ENCODE measurements at places on chromosomes 11 and 22.

- DNase-seq = no peak
Measured at GRCh38 chr22:44357966-44358465, 45.3 kb upstream of the SHISAL1 start.

DNA sequence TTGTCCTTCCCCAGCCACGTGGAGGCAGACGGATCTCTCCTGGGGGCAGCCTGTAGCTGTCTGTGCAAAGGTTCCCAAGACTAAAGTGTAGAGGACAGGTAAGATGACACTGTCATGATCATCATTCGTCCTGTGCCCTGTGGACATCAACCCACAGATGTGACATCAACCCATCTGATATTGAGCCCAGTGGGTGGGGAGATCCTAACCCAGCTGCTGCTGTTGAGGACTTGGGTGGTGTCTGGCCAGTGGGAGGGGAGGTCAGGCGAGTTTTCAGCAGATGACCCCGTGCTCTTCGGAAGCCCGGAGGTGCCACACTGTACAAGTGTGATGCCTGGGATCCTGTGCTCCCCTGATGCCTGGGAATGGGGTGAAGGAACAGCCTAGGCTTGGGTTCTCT, 1.2 kb upstream of the GAL start:
- DNase-seq = no peak

- no peak for DNase-seq
Measured at GRCh38 chr11:66365166-66365565, 6.4 kb downstream of the SLC29A2 start.

DNA sequence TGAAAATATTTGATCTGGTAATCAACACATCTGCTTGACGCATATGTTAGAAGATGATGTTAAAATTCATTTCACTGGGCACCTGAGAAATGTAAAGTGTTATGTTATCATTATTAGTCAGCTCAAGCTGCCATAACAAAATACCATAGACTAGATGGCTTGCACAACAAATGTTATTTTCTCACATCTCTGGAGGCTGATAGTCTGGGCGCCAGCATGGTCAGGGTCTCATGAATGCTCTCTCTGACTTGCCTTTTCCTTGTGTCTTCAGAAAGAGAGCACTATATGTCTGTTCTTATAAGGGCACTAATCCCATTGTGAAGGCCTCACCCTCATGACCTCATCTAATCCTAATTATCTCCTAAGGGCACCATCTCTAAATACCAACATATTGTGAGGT, 435.3 kb downstream of the NELL1 start:
- DNase-seq = no peak

GRCh38 chr22:41857155-41857859, 24.4 kb downstream of the SREBF2 start:
- DNase-seq = no peak

- no peak for DNase-seq
Measured at GRCh38 chr22:22618923-22619322, 25.5 kb upstream of the GGTLC2 start.

DNA sequence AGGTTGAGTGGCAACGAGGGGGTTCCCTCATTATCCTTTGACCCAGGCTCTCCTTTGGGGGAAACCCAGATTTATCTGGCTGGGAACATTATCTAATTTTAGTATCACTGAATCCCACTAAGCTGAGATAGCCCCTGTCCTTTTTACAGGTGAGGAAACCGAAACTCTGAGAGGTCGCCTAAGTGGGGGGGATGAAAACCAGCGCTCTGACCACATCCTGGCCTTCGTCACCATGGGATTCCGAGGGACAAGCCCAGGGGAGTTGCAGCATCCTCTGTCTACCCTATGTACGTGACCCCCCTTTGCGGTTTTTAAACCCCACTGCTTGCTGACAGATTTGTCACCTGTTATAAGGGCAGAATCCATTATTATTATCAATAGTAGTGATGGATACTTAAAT, 61.0 kb downstream of the ISX start:
- no peak for DNase-seq

DNA sequence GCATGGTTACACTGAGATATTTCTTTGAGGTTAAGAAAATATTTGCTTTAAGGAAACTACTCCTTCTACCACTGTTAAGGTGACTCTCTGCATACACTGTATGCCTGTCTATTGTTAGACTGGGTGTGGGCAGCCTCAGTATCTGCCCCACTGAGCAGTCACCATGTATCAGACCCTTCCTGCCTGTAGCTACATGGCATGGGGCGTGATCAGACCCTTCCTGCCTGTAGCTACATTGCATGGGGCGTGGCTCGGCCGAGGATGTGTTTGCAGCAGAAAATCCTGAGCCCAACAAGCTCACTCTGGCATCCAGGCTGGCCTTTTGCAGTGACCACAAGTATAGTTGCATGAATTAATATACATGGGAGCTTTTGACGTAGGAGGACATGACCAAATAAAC, 669.4 kb downstream of the OPCML start:
- no peak for DNase-seq

DNA sequence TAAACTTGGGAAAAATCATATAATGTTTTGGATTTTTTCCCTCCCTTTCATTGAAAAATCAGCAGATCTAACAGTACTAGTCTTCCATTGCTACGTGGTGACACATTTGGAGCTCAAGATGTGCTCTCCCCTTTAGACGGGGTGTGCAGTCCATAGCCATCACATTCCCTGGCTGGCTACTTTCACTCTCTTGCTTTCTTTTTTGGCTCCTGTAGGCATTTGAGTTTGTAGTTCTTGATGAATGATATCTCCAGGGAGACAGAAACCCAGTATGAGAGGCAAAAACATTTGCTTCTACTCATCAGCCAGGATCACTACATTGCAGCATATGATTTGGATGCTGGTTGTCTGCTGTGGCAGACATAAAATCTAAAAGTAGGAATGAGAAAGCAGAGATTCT, 12.1 kb downstream of the CCDC81 start:
- no peak for DNase-seq

GRCh38 chr22:20758688-20759087, 15.2 kb upstream of the SERPIND1 start:
- no peak for DNase-seq

DNA sequence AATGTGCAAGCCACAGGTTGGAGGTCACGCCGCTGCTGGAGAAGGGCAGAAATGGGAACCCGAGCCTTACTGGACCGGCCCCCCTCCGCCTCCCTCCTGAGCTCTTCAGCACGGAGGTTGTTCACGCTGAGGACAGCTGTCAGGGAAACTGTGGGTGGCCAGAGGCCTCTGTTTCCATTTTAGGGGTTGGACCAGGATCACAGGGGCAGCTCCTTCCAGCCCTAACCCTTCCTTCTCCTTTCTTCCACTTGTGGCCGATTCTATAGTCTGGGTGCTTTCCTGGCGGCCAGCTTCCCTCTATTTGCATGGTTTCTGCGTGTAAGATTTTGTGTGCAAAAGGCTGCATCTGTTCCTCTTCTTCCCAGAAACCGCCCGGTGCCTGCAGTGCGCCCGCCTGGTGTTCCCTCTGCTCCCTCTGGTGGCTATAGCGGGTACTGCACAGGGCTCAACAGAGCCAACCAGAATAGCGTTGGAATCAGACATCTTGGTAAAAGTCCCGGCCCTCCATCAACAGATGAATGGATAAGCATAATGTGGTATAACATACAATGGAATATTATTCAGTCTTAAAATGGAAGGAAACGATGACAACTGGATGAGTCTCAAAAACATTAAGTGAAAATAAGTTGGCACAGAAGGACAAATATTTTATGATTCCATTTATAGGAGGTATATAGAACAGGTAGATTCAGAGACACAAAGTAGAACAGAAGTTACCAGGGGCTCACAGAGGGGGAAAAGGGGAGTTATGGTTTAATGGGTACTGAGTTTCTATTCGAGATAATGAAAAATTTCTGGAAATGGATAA, 8.4 kb upstream of the SLC22A8 start:
- peak; percentile 30 for DNase-seq

DNA sequence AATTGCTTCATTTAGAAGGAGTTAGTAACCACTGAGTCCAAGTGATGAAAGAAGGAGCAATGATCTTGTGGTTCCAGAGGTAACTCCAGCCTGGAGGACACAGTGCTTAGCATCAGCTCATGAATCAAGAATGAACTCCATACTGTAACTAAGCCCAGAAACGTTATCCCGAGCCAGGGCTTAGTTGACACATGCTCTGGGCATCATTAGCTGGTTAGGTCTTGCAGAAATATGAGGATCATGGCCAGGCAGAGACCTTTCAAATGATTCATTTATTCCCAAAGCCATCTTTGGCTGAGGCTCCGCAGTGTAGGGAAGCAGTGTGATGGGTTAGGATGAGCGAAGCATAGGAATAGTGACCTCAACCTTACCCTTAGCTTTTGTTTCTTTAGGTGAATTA, 277.4 kb downstream of the FAM76B start:
- peak; percentile 89 for DNase-seq

GRCh38 chr11:69368119-69368880, 74.3 kb downstream of the MYEOV start:
- no peak for DNase-seq

DNA sequence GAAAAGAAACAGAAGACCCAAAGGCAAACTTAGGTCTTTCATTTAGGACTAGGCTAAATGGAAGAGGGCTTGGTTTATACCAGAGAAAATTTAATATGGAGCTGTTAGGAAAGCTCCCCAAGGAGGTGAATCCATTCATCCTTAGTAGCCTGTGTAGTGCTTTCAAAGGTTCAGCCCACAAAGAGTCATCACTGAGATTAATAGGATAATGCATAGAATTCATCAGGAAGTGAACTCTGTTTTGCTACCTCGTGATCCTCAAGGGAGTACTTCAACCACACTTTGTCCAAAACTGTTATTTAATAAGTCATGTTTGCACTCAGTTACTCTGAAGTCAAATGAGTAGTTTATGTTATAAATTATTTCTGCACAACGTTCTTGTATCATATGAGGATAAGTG, 43.3 kb upstream of the MMP7 start:
- no peak for DNase-seq

- no peak for DNase-seq
Measured at GRCh38 chr11:1762537-1763302, 1.0 kb downstream of the CTSD start.

GRCh38 chr11:40104941-40105550, 1354.4 kb downstream of the LRRC4C start:
- no peak for DNase-seq

- DNase-seq = no peak
Measured at GRCh38 chr22:19631899-19632667, 82.2 kb upstream of the SEPTIN5 start.

- DNase-seq = no peak
Measured at GRCh38 chr11:74330075-74330858, 18.8 kb upstream of the P4HA3 start.

- DNase-seq = no peak
Measured at GRCh38 chr11:47918370-47918690, 62.0 kb upstream of the PTPRJ start.

DNA sequence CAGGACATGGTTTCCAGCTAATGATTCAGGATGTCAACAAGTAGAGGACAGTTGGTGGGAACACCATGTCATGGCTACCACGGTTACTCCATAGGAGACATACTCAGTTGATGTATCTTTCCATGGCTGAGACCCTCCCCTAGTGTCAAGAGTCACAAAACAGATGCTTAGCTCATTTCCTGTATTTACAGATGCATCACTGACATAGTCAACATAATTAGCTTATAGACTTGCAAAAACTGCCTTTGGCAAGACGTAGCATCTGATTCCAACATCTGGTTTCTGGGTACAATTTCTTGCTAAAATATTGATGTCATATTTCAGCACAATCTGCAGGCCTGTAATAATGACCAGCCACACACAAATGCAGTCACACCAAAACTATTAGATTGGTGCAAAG, 550.3 kb downstream of the FAM181B start:
- DNase-seq = no peak

- DNase-seq = no peak
Measured at GRCh38 chr11:55634813-55635212, at the start of gene OR4P4. Gene OR4P4, plus strand, starts transcription at chr11:55635113.

- DNase-seq = no peak
Measured at GRCh38 chr11:134587345-134587744, 175.3 kb upstream of the B3GAT1 start.

DNA sequence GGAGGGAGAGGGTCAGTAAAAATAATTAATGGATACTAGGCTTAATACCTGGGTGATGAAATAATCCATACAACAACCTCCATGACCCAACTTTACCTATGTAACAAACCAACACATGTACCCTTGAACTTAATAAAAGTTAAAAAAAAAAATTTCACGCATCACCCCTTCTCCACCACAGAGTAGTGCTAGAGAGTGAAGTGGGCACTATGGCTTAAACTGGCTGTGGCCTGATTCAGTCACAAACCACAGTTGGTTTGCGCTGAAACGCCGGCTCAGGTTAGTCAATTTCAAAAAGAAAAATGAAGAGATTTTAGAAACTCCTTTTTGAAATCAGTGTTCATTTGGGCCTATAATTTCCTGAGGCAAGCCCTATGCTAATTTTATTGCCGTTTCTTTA, 144.3 kb downstream of the TRPC6 start:
- DNase-seq = no peak

DNA sequence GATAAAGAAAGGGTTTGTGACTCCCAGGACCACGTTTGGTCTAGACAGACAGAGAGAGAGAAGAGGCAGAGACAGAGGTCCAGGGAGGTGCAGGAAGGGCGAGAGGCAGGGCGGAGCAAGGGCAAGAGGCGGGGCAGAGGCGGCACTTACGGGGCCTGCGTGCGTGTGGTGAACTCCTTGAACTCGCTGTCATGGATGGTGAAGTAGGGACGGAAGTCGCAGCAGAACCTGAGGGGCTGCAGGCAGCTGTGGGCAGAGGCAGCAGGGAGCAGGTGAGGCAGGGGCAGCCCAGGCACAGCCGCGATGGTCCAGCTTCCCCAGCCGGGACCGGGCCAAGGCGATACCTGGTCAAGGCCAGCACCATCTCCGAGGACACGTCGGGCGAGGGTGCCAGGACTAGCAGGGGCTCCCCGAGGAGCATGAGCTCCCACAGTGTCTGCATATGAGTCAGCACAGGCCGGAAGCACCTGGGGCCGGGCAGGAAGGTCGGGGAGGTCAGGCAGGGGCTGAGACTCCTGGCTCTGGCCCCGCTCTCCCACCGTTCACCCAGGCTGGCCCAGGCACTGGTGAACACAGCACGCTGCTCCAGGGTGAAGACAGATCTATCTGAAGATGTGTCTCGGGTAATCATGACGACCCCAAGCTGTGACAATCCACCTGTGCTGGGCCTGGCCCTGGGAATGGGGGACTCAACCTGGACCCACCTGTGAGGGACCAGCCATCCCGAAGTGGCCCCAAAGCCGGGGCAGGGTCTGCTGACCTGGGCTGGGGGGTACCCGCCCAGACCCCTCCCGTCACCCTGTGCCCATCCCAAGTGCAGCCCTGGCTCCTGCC, 7.2 kb upstream of the PLXNB2 start:
- DNase-seq = no peak

DNA sequence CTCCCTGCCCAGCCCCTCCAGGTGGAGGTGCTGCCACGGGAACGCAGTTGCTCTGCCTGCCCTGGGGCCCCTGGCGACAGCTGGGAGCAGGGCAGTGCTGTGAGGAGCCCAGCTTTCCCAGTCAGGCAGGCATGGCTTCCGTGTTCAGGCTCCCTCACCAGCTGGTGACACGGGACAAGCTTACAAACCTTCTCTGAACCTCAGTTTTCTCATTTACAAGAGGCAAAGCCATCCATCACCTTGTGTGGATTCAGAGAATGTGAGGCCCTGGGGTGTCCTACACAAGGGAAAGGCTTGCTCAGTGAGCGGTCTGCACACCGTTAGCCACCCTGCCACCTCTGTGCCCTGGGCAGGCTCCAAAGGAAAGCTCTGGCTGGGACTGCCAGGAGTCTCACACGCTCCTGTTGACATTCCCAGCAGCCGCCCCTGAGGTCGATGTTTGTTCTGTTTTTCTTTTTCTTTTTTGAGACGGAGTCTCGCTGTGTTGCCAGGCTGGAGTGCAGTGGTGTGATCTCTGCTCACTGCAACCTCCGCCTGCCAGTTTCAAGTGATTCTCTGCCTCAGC, 23.5 kb downstream of the SUN2 start:
- no peak for DNase-seq
